Fibroblast of gingiva (primary cell): ENCODE measurements at places on chromosomes 1 and 21.
A peak's percentile ranks its signal among the peaks of the same experiment; 100 is the strongest.

DNA sequence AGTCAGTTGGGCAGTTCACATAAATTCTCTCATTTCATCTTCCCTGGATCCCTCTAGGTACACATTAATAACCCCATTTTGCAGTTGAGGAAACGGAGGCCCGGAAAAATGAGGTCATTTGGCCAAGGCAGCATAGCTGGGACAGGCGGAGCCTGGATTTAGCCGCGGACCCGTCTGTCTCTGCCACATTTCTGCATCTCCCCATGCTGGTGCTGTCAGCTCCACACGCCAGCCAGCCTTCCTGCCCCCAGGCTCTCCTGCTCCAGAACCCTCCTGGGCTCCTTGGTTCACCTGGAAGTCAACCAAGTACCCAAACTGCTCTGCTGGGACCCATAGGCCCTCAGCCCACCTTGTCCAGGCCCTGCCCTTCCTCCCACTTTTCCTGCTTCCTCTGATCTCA, 7.6 kb downstream of the FOXO6 start:
- no peak for DNase-seq

- DNase-seq: peak; percentile 40
Observed at GRCh38 chr21:17387030-17387617, 125.7 kb upstream of the CXADR start.

DNA sequence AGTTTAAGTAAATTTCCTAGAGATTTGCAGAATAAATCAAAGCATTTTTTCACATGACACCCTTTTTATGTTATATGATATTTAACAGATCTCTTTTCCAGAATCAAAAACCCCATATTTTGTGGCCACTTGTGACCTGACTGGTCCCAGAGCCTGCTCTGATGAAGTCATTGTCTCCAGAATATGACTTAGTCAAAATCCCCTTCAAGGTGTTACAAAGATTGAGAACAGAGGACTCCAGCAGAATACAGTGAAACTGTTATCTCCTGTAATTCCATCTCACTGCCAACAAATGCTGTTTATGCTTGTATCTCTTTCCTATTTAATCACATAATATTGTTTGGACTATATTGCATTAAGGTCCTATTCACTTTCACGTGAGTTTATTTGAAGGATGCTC, 25.6 kb downstream of the RGS1 start:
- DNase-seq: no peak

DNA sequence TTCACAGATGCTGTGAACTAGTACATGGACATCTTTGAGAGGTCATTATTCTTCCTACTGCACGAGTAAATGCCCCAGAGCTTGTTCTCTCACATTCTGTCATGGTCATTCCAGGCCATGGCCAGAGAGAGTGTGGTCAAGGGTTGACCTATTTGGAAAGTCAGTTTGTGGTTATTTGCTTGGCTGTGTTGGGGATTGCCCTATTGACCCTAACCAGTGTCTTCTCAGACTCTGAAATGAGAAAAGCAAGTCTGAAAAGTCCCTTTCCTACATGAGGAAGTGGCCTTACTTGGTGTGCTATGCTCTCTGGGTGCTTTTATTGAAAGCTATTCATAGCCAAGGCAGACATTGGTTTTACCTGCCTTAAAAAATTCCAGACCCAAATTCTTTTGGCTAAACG, 26.6 kb downstream of the CLIC6 start:
- peak; percentile 41 for DNase-seq

DNA sequence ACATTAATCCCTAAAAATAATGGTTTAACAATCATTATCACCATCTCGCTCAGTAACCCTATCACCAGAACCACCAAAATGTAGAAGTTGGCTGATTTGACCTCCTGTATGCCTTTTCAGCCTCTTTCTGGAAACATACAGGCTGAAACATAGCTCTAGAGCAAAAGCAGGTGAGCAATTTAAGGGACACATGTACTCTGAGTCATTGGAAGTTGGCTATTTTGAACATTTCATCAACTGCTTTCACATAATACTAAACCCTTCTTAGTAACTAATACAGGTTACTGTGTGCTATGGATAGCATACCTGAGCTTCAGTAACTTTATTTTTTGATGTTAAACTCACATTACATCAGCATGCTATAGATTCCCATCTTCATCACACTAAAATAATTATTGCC, 19.8 kb upstream of the DDAH1 start:
- DNase-seq: no peak

DNA sequence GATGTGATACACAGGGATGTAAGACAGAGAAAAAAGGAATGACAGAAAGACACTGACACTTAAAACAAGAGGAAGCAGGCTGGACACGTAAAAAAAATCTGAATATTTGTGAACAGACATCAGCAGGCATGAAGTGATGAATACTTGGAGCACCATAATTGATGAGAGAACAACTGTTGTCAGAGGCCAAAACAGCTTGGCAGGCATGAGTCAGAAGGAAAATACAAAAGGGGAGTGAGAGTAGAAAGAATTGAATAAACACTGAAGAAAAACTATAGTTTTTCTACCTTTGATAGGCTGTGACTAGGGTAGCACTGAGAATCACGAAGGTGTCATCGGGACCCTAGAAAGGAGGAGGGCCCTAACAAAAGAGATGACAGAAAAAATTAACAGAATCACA, 21.6 kb upstream of the GUCA2A start:
- peak; percentile 38 for DNase-seq

- DNase-seq: no peak
Observed at GRCh38 chr1:39857126-39857878, 26.0 kb downstream of the TRIT1 start.

GRCh38 chr1:92784021-92784638, 778 bp downstream of the EVI5 start:
- peak; percentile 44 for DNase-seq

DNA sequence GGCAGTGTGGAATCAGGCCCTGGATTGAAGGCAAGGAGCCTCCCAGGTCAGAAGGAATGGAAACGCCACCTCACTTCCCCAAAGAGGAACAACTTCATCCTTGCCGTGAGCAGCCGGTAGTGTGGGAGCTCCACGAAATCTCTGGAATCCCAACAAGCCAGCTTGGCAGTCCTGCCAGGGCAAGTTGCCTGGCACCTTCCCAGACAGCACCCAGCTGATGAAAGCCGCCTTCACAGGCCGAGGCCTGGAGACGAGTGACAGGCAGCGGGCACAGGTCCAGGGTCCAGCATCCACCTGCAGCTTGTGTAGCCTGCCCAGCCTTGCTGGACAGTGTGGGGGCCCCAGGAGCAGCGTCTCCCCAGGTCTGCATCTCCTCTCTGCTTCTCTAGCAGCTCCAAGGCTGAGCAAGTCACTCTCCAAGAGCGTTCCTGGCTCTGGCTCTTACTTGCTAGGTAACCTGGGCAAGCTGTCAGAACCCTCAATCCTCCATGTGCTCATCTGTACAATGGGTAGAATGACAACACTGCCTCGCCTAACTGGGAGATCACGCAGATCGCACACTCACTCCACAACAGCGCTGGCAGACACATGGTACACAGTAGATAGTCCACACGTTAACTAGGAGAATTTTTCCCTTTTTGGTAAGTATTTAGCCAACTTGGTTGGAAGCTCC, 43.0 kb downstream of the ACOT7 start:
- DNase-seq: no peak

GRCh38 chr1:54081306-54082270, 28.2 kb downstream of the TCEANC2 start:
- peak; percentile 39 for DNase-seq
